ENCODE measurements at places on chromosomes 2 and 18.

GRCh38 chr18:21762181-21762772 lies 21.7 kb downstream of the MIB1 start:
- no peak for DNase-seq

- DNase-seq: no peak
Observed at GRCh38 chr2:23850564-23851256, 76.2 kb downstream of the ATAD2B start.

DNA sequence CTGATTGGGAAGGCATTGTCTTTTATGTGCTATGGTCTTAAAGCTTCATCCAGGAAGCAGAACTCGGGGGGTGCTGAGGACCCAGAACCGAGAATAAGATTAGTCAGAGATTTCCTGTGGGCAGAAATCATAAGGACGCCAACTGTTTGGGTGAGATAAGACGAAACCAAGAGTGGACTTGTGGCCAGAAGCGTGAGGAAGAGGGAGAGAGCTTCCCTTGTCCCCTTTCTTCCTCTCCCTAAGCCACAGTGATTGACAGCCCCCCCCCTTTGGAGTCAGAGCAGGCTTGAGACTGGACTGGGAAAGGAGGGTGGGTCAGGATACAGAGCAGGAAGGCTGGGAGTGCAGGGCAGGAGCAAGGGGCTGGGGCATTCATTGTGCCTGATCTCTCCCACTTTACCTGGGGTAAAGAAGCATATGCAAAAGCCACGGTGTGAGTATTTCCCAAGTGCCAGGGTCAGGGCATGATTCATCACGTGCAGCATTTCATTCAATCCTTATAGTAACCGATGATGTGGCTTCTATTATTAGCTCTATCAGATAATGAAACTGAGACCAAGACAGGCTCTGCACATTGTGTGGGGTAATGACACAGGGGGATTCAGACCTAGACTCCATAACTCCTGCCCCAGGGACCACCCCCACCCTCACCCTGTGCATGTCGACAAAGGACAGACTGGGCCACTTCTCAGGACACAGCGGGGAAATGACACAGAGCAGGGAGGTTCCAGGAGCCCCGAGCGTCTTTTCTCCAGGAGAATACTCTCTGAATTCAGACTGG lies 3.0 kb upstream of the IL1RN start:
- DNase-seq: no peak

GRCh38 chr2:19357402-19358241 lies 801 bp downstream of the OSR1 start:
- DNase-seq: no peak

DNA sequence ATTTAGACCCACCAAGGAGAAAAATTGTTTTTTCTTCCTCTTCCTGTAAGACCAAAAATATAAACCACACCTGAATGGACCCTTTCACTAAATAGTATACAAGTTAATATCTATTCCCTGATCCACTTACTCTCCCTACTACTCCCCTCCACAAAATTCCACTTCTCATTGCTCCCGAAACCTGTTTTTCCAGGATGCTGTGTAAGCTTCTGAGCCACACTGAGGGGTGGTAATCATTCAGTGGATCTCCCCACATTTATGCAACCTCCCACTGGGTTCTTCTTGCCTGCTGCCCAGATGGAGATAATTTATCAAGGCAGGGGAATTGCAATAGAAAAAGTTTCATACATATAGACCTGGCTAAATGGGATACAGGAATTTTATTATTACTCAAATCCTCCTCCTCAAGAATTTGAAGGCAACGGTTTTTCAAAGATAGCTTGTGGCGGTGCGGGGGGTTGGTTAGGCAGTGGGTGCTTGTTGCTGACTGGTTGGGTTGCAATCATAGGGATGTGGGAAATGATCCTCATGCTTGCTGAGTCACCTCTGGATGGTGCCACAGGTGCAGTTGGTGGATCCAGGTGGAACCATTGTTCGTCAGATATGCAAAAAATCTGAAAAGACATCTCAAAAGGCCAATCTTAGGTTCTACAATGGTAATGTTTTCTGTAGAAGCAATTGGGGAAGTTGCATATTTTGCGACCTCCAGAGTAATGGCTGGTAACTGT lies 970.3 kb downstream of the CNTNAP5 start:
- DNase-seq: no peak

- no peak for DNase-seq
Observed at GRCh38 chr2:44713170-44713569, 228.3 kb upstream of the SIX3 start.

DNA sequence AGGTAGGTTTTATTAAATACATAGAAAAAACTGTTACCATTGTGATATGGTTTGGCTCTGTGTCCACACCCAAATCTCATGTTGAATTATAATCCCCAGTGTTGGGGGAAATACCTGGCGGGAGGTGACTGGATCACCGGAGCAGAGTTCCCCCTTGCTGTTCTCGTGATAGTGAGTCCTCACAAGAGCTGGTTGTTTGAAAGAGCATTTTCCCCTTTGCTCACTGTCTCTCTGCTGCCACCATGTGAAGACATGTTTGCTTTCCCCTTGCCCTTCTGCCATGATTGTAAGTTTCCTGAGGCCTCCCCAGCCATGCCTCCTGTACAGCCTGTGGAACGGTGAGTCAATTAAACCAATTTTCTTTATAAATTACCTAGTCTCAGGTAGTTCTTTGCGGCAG lies 352.7 kb upstream of the SLC39A10 start:
- DNase-seq: no peak

DNA sequence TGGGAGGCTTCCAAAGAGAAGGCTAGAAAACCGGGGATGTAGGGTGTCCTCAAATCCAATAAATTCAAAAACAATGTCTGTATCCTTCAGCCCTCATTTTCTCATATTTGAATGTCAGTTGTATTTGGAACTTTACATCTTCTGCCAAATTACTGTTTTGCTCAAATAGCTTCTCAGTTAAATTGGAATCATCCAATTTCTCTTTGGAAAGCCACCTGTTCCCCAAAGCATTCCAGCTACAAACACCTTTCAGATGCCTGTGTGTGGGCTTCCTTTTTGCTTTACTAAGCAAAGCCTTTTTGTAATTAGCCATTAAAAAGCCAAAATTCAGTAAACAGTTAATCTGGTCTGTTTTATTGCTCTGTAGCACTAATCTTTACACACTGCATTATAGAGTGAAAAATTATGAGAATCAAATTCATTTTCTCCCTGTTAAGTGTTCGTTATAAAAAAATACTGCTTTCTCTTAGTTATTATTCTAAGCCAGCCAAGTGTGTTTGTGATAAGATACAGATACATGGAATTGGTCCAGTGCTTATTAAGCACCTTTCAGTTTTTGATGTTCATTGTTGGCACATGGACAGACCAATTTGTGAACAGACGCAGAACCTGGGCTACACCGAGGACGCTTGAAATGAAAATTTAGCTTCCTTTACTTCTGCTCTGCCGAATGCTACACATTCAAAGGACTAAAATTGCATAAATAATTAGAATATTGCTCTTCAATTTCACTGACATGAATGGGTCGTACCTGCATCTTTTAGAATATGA lies 151.6 kb downstream of the RTN4 start:
- no peak for DNase-seq

DNA sequence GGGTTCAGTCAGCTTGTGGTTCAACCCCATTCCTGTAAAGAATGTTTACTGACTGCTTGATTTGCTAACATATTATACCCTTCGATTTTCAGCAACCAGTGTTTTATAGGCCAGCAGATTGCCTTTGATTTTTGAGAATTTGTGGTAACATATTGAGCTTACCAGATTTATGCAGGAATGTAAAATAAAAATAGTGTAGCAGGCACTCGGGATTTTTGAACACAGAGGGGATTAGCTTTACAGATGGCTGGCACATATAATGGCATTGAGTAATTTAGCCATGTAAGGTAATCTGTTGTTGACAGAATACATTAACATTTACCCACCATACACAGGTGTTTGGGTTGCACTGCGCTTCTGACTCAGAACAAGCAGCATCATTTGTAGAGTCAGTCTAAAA lies 354.0 kb downstream of the LRRTM1 start:
- no peak for DNase-seq
